HCT116 (cell line): ENCODE measurements at places on chromosomes 6 and 20. TPM values are rescaled to one million over a fixed set of nuclear protein-coding genes. Genes with fewer than 3 reads are reported as not detected.

DNA sequence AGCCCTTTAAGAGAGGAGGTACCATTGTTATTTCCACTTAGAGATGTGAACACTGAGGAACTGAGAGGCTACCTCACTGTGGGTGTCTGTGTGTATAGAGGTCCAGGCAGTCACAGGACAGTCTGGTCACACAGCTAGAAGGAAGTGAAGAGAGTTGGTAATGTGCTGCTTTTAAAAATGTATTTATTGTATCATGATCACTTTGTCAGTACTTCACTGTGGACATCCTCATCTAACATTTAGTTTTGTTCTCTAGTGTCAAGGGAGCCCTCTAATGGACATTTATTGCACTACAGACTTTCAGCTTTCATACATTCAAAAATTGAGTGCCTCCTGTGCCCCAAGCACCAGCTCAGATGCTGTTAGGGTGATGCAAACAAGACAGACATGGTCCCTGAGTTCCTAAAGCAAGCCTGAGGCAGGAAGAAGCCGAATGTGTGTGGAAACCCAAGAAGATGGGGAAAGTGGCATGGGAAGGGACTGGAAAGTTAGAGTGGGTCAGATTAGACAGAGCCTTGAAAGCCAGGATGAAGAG is 123.0 kb downstream of the SLC16A10 start:
- DNase-seq: peak; percentile 45
- H3K4me3 ChIP-seq: no peak overlapping the region
- H3K36me3 ChIP-seq: no peaks in the 10 kb centered on the region
- H3K27ac ChIP-seq: no peak overlapping the region
- H3K4me1 ChIP-seq: no peaks in the 10 kb centered on the region

NR2E1 gene
- total RNA-seq: not detected

LSM2 gene
- 89.7 TPM for total RNA-seq

BFSP1 gene
- total RNA-seq: 8.8 TPM

SMIM29 gene
- 25.1 TPM for total RNA-seq

PRSS16 gene
- 14.5 TPM for total RNA-seq

C6orf58 gene
- 0.20 TPM for total RNA-seq

DNA sequence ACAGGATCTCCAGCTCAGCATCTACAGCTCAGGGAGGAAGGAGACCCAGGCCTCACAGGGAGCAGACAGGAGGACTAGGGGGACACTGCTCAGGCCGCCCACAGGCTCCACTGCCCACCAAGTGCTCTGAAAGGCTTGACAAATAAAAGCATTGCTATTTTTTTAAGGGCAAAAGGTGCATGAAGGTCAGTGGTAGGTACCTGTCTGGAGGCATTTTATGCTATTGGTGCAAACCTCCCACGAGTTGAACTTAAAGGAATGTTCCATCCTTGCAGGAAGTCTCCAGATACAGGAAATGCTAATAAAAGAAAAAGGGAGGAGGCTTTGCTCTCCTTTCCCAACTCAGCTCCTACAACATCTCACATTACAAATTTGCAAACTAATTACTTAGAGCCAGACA is 228.1 kb downstream of the FOXC1 start:
- no peaks in the 10 kb centered on the region for H3K4me1 ChIP-seq
- no peaks in the 10 kb centered on the region for H3K27me3 ChIP-seq
- H3K27ac ChIP-seq: no peak overlapping the region
- H3K36me3 ChIP-seq: no peaks in the 10 kb centered on the region
- DNase-seq: no peak

MUC21 gene
- total RNA-seq: not detected

- H3K27me3 ChIP-seq: no peaks in the 10 kb centered on the region
- no peak for DNase-seq
- no peak overlapping the region for H3K27ac ChIP-seq
- no peak overlapping the region for H3K4me3 ChIP-seq
- H3K36me3 ChIP-seq: no peaks in the 10 kb centered on the region
These were observed 46.0 kb downstream of the E2F3 start for GRCh38 chr6:20447581-20448132.

- no peak within 1 kb of the TSS for H3K4me3 ChIP-seq
- H3K27me3 ChIP-seq: peaks cover 16% of the 10 kb centered on the region; the same call in 1 of the 2 replicates
- H3K4me1 ChIP-seq: no peaks in the 10 kb centered on the region
These were observed at the start of gene HRH3 for GRCh38 chr20:62219992-62220665. HRH3 (minus strand) TSS chr20:62220278; CDS start chr20:62219970, 308 bp downstream.

- H3K27ac ChIP-seq: no peak overlapping the region
- no peak overlapping the region for H3K4me3 ChIP-seq
- peaks cover 8% of the 10 kb centered on the region for H3K27me3 ChIP-seq
- H3K4me1 ChIP-seq: no peaks in the 10 kb centered on the region
- peak; percentile 52 for DNase-seq
These were observed 115.2 kb upstream of the NXT1 start for GRCh38 chr20:23235173-23236027.

TCF15 gene
- total RNA-seq: not detected

GRCh38 chr6:38432479-38432878 is 207.2 kb downstream of the BTBD9 start:
- H3K27ac ChIP-seq: no peak overlapping the region
- peaks cover 29% of the 10 kb centered on the region for H3K4me1 ChIP-seq
- no peaks in the 10 kb centered on the region for H3K36me3 ChIP-seq
- no peak for DNase-seq

PPP2R5D gene
- total RNA-seq: 49.6 TPM

GRCh38 chr6:80673367-80673766 is 566.9 kb downstream of the BCKDHB start:
- no peak overlapping the region for H3K4me3 ChIP-seq
- H3K27me3 ChIP-seq: no peaks in the 10 kb centered on the region
- H3K36me3 ChIP-seq: no peaks in the 10 kb centered on the region
- H3K27ac ChIP-seq: no peak overlapping the region
- DNase-seq: no peak
- no peaks in the 10 kb centered on the region for H3K4me1 ChIP-seq

DNA sequence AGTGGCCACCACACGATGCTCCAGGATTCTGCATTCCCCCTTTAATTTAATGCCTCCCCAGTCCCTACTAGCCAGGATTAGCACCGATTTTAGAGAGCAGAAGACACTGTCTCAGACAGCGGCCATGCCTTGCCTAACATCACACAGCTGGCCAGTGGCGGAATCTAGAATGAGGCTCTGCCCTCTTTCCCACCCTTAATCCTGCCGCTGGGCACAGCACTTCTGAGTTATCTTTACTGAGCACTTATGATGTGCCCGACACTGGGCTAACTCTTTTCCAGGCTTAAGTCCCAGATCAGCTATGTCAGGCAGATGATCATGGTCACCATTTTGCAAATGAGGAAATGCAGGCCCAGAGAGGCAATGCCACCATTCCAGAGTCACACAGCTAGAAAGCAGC is 5.6 kb upstream of the BPIFA2 start:
- no peak overlapping the region for H3K4me3 ChIP-seq
- peaks cover 22% of the 10 kb centered on the region for H3K4me1 ChIP-seq
- no peaks in the 10 kb centered on the region for H3K36me3 ChIP-seq

GRCh38 chr6:126551832-126552231 is 211.9 kb downstream of the CENPW start:
- no peak for DNase-seq
- H3K27ac ChIP-seq: no peak overlapping the region
- no peaks in the 10 kb centered on the region for H3K27me3 ChIP-seq
- H3K36me3 ChIP-seq: no peaks in the 10 kb centered on the region
- 0 out of 2 replicates have a peak, but pooled peaks cover 2% of the 10 kb centered on the region for H3K4me1 ChIP-seq
- no peak overlapping the region for H3K4me3 ChIP-seq

DNA sequence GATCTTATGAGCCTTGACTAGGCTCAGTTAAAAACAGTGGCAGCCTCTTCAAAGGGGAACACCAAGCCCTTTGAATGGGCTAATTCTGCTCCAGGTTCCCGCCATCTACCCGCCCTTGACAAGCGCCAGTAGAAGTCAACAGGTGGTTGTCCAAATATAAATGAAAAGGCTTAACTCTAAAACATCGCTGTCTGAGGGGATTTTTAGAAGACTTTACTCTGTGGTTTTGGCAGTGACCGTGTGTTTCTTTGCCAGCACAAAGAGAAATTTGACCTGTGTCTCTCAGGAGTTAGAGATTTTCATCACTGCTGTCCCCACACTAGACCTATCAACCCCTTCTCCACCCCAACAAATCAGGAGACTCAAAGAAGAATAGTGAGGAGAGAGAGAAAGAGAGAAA is 19.8 kb upstream of the SIM1 start:
- H3K27ac ChIP-seq: no peak overlapping the region
- no peaks in the 10 kb centered on the region for H3K4me1 ChIP-seq
- H3K27me3 ChIP-seq: no peaks in the 10 kb centered on the region
- no peaks in the 10 kb centered on the region for H3K36me3 ChIP-seq
- no peak overlapping the region for H3K4me3 ChIP-seq
- DNase-seq: no peak

DNA sequence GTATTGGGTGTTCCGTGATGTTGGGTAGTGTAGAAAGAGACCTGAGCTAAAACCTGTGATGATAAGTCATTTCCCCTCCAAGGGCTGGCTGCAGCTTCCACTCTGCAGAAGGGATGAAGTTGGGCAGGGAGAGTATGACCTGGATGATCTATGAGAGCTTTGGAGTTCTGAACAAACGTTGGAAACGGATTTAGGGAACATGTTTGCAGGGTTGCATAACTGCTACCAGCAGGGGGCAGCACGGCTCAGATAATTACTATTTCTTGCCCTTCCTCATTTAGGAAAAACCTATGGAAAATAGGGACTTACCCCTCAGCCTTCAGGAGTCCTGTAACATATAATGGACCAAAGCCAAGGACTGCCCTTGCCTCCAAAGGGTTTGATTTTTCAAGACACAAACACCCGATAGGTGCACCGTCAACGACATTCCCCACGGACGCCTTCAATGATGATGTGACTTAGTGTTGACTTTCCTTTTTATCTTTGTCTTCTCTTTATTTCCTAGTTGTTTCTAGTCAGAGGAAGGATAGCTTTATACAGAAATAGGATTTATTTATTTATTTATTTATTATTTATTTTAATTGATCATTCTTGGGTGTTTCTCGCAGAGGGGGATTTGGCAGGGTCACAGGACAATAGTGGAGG is 164.9 kb upstream of the SASH1 start:
- no peak overlapping the region for H3K4me3 ChIP-seq
- H3K4me1 ChIP-seq: no peaks in the 10 kb centered on the region
- no peaks in the 10 kb centered on the region for H3K27me3 ChIP-seq
- no peak overlapping the region for H3K27ac ChIP-seq
- DNase-seq: peak; percentile 31
- H3K36me3 ChIP-seq: no peaks in the 10 kb centered on the region

DNA sequence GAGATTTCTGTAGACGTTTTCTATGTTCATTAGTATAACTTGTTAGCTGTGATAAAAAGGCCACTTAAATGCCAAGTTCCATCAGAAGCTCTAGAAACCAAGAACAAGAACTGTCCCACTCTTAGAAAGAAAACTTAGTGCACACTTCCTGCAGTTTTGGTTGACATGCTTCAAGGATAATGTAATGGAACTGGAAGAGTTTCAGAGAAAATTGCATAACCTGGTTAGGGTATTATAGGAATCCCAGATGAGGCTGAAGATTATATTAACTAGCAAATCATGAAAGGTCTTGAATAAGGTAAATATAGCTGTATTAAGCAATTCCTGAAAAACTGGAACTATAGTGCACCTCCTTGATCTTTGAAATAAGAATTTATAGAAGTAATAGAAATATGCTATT is 1.8 kb upstream of the PHACTR2 start:
- no peak overlapping the region for H3K4me3 ChIP-seq
- H3K36me3 ChIP-seq: no peaks in the 10 kb centered on the region
- DNase-seq: no peak
- H3K27me3 ChIP-seq: no peaks in the 10 kb centered on the region

DNA sequence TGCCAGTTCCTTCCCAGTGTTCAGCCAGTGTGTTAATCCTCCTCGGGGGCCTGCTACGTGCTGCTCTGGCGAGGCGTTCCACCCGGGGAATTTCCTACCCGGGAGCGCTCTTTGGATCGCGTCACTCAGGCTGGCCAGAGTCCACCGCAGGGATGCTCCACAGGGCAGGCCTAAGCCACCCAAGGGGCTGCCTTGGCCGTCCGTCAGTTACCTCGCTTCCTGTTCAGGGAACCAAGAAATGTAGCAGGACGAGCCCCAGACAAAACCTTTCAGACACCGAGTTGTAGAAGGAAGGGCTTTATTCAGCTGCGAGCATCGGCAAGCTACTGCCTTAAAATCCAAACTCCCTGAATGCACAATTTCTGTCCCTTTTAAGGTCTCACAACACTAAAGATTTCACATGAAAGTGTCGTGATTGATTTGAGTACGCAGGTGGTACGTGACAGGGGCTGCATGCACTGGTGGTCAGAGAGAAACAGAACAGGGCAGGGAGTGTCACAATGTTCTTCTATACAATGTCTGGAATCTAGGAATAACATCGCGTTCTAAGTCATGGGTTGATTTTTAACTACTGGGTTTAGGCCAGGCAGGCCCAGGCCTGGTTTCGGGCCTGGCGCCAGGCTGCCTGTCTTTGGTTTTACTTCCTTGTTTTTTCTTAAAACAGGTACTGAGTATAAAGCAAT is 15.7 kb upstream of the POU5F1 start:
- H3K4me1 ChIP-seq: no peaks in the 10 kb centered on the region
- no peak overlapping the region for H3K27ac ChIP-seq
- no peaks in the 10 kb centered on the region for H3K36me3 ChIP-seq
- DNase-seq: no peak
- H3K27me3 ChIP-seq: no peaks in the 10 kb centered on the region

GRCh38 chr6:156026486-156027247 is 571.0 kb upstream of the NOX3 start:
- no peak overlapping the region for H3K27ac ChIP-seq
- no peak overlapping the region for H3K4me3 ChIP-seq

DNA sequence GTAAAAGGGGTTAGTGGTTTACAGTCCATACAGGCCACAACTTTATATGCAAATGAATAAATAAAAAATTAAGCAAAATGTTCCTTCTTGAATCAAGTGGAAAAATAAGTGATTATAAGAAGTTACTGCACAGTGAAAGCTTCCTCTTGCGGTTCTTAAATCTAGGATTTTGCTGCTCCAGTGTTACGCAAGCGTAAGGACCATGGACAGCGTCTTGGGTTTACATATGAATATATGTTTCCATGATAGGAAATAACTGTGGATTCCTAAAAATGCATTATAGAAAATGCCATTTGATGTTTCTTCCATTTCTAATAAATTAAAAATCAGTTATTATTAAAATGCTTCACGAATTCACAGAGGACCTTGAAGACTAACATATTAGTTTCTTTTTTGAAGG is 176.6 kb upstream of the POU3F2 start:
- H3K27ac ChIP-seq: no peak overlapping the region
- H3K36me3 ChIP-seq: no peaks in the 10 kb centered on the region
- peaks cover 3% of the 10 kb centered on the region; the same call in 1 of the 2 replicates for H3K27me3 ChIP-seq
- H3K4me3 ChIP-seq: no peak overlapping the region
- no peak for DNase-seq
- H3K4me1 ChIP-seq: no peaks in the 10 kb centered on the region
